Heart right ventricle (tissue), 16 donors: ENCODE measurements at places on chromosomes 2 and 18. TPM values are rescaled to one million over a fixed set of nuclear protein-coding genes. Genes with fewer than 3 reads are reported as not detected.

DNA sequence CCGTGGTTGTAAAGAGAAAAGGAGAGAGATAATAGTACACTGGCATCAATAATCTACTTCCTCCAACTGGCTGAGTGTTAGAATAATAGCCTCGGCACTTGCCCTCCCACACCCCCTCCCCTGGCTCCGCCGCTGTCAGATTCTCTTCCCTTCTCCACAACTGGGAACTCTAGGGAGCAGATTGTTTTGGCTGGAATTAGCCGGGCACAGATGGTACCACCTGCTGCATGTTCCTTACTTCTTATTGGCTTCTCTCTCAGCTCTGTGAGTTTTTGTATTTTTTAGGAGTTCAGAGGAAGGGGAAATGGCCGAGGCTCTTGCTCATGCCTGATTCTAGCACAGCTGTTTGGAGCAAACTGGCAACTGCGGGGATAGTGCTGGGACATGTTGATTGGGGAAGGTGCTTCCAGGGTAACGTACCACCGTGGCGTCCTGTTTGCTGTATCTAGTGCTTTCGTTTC is 140.0 kb downstream of the ZEB2 start:
- no peak for DNase-seq
- peaks cover 67% of the 10 kb centered on the region for H3K4me1 ChIP-seq
- H3K4me3 ChIP-seq: peak overlapping the region; percentile 24
- no peak overlapping the region for H3K27ac ChIP-seq

DNA sequence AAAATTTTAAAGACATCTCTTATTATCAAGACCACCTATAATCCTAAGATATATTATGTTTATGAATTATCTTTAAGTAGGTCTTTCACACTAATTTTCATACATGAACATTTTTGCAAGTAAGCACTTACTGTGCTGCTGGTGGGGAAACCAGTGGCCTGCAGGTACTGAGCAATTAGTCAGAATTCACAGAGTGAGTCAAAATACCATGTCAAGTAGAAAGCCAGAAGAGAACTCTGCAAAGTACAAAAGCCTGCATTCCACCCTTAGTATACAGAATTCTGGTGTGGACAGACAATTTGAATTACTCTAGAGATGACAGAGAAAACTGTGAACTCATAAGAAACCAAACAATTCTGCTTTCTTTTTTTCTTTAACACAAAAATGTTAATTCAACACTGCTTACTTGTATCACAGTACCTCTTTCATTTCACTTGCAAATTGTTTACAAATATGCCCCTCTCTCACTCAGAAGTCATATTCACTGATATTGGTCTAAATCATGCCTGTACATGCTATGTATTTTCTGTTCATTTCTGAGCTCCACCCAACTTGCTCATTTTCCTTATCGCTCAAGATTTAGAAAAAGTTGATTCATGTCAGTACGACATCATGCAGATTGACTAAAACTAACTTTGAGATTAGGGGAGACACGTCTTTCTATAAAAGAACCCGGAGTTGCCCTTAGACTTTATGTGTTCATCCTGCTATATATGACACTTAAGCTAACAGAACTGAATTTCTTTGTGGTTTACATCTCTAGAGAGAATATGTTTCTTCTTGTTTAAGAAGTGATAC is 182.9 kb downstream of the IKZF2 start:
- H3K27ac ChIP-seq: no peak overlapping the region
- no peak for DNase-seq
- H3K36me3 ChIP-seq: no peaks in the 10 kb centered on the region
- H3K4me1 ChIP-seq: no peaks in the 10 kb centered on the region
- H3K27me3 ChIP-seq: no peaks in the 10 kb centered on the region

The POTEC gene
- polyA plus RNA-seq: not detected

DNA sequence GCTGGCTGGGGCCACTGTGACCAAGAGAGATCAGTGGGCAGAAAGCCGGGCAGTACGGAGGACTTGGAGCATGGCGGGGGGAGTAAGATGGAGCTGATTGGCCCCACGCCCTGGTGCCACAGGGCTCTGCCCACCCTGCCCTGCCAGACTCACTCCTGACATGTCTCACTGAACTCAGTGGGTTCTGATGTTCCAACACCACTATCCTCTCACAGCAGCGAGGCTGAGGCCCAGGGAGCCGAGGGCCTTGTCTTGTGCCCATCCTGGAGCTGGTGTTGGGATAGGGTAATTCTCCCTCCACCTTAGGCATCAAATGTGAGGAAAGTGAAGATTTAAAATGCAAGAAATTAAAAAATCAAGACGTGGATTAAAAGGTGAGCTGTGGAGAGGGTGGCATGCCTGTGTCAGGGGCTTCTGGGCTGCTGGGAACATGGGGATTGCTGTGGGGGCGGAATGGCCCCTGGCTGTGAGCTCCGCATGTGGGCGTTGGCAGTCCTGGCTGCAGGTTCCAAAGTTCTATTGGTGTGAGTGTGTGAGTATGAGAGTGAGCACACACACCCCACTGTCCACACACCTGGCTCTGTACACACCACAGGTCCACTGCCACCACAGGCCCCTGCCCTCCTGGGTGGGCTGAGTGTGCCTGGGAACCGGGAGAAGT is 283.5 kb upstream of the HS6ST1 start:
- H3K27me3 ChIP-seq: no peaks in the 10 kb centered on the region
- no peaks in the 10 kb centered on the region for H3K36me3 ChIP-seq
- H3K4me3 ChIP-seq: no peak overlapping the region
- H3K27ac ChIP-seq: no peak overlapping the region

DNA sequence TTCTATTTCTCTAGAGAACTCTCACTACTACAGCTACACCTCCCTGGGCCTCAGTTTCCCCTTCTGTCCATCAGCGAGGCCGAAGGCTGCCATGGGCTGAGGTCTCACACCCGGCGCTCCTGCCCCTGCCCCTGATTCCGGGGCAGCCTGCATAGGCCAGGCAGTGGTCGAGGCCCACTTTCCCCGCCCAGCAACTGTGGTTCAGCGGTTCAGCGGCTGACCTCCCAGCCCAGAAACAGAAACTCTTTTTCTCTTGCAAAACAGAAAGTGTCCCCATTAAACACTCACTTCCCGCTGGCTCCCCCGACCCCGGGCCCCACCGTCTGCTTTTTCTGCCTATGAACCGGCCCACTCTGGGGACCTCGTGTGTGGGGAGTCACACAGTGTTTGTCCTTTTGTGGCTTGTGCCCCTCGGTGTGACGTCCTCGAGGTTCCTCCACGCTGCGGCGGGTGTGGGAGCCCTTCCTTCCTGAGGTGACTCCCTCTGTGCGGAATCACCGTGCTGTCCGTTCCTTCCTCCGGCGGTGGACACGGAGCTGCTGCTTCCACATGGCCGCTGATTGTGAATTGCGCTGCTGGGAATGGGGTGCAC is 16.0 kb downstream of the PDCD1 start:
- H3K27me3 ChIP-seq: no peaks in the 10 kb centered on the region
- H3K4me1 ChIP-seq: peaks cover 34% of the 10 kb centered on the region
- peak overlapping the region; percentile 40 for H3K4me3 ChIP-seq

The UGT1A6 gene
- polyA plus RNA-seq: not detected

GRCh38 chr2:241842067-241842415 is 16.7 kb downstream of the PDCD1 start:
- H3K36me3 ChIP-seq: no peaks in the 10 kb centered on the region
- H3K4me1 ChIP-seq: peaks cover 4% of the 10 kb centered on the region
- DNase-seq: no peak
- no peak overlapping the region for H3K4me3 ChIP-seq
- peak overlapping the region; percentile 85 for H3K27ac ChIP-seq

DNA sequence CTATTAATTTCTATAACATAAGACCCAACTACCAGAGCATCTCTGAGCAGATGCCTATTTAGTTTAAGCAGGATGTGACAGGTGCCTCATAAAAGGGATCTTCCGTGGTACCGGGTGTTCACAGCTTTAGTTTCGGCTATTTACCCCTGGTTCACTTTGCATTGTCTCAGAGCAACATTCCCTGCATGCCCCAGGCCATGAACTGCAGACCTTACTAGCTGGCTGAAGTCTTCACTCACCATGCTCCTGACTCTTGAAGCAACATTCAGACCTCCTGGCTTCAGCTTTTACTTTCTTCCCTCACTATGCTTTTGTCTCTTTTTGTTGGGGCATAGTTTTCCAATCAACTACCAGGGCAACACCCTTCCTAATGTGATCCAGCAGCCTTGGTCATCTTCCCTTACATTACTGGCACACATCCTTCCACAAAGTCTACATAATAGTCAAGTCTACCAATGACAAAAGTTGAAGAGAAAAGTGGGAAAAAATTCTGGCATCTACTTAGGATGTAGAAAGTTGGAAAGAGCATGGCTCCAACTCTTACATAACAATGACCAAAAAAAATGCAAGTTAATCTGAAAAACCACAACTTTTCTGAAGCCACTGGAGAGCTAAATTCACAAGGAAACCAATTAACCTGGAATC is 99.2 kb downstream of the SESTD1 start:
- peaks cover 32% of the 10 kb centered on the region for H3K36me3 ChIP-seq
- no peaks in the 10 kb centered on the region for H3K4me1 ChIP-seq
- no peak for DNase-seq
- H3K4me3 ChIP-seq: no peak overlapping the region

- H3K27me3 ChIP-seq: no peaks in the 10 kb centered on the region
- H3K4me1 ChIP-seq: peaks cover 13% of the 10 kb centered on the region
- no peaks in the 10 kb centered on the region for H3K36me3 ChIP-seq
- H3K27ac ChIP-seq: no peak overlapping the region
- DNase-seq: no peak
- H3K4me3 ChIP-seq: no peak overlapping the region
Observed at GRCh38 chr18:396251-396555, 104.3 kb downstream of the COLEC12 start.

The KYNU gene
- 0.58 TPM for polyA plus RNA-seq

The GCKR gene
- 0.91 TPM for polyA plus RNA-seq

DNA sequence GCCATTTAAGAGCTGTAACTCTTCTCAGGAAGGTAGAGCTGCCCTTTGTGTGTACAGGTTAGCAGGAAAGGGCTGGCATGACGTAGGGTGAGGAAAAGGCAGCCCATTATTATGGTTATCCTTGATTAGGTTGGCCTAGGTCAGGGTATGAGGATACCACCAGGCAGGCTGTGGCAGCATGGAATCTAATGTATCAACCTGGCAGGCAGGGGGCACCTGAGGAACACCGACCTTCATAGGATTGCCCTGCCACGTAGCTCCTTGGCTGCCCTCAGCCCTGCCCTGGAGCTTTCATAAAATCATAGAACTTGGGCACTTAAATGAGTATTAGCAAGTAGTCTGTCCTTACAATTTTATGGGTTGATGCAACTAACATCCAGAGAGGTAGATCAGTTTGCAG is 261.6 kb downstream of the LTBP1 start:
- H3K4me1 ChIP-seq: peaks cover 4% of the 10 kb centered on the region
- H3K27me3 ChIP-seq: no peaks in the 10 kb centered on the region
- no peaks in the 10 kb centered on the region for H3K36me3 ChIP-seq
- H3K27ac ChIP-seq: no peak overlapping the region

DNA sequence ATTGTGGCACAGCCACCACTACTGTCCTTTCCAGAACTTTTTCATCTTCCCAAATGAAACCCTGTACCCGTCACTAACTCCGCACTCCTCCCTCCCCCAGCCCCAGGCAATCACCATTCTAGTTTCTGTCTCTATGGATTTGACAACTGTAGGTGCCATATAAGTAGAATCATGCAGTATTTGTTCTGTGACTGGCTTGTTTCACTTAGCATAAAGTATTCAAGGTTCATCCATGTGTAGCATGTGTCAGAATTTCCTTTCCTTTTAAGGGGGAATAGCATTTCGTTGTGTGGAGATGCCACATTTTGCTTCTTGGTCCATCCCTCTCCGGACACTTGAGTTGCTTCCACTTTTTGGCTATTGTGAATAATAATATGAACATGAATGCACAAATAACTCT is 842 bp upstream of the CKAP2L start:
- H3K27me3 ChIP-seq: no peaks in the 10 kb centered on the region
- H3K27ac ChIP-seq: no peak overlapping the region
- H3K4me3 ChIP-seq: peak overlapping the region; percentile 73
- peaks cover 6% of the 10 kb centered on the region for H3K4me1 ChIP-seq
- no peak for DNase-seq

The LMAN1 gene
- 27.7 TPM for polyA plus RNA-seq

DNA sequence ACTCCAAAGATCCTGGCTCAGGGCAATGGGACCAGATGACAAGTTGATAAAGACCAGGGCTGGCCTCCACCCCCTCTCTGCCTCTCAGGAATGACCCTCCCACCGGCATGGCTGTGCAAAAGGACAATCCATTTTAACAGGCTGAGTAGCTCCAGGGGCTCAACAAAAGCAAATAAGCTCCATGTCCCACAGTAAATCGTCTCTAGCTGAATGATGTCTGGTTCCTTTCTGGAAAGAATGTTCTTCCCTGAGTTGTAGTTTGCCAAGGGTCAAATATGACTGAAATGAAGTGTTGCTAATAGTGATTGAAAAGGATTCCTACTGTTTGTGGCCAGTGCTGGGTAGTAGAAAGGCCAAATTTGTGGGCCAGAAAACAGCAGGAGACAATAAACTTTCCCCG is 434.4 kb upstream of the ETAA1 start:
- DNase-seq: no peak
- no peaks in the 10 kb centered on the region for H3K4me1 ChIP-seq
- no peaks in the 10 kb centered on the region for H3K36me3 ChIP-seq
- H3K4me3 ChIP-seq: no peak overlapping the region
- no peak overlapping the region for H3K27ac ChIP-seq

DNA sequence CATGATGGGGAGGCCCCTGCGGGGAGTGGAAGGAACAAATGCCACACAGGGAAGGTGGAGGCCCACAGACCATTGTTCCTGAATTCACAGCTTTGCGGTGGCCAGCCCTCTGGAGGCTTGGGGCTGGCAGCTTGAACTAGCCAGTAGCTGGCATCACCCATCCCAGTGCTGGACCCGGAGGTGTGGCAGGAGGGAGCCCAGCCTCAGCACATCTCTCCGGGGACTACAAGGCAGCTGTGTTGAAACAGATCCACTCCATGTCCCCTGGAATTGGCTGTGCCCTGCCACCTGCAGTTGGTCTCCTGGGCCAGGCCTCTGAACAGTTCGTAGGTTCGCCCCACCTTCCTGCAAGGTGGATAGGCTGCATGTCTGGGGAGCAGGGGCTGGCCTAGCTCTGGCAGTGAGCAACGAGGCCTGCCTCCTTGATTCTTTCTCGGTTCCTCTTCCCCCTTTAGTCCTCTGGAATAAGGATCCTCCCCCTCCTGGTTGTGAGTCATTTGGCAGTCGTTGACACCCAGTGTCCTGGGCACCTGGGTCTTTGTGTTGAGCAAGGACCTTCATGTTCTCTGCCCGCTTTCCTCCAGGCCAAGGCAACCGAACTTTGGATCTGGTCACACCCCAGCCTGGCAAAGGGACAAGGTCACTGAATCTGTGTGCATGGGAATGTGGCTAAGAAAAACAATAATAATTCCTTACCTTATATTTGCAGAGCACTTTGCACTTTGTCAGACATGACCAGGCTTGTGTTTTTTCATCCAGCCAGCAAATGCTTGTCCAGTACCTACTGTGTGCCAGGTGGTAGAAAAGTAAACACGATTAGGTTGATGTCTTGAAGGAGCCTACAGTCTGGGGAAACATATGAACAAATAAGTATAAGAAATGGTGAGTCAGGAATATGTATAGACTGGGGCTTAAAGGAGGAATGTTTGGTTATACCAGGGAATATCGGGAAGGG is 55.0 kb upstream of the MCFD2 start:
- no peaks in the 10 kb centered on the region for H3K27me3 ChIP-seq
- peaks cover 10% of the 10 kb centered on the region for H3K4me1 ChIP-seq
- H3K27ac ChIP-seq: peak overlapping the region; percentile 54
- no peak for DNase-seq
- no peak overlapping the region for H3K4me3 ChIP-seq

The ADD2 gene
- 1.2 TPM for polyA plus RNA-seq

The CPO gene
- 0.59 TPM for polyA plus RNA-seq

- peaks cover 5% of the 10 kb centered on the region for H3K4me1 ChIP-seq
- no peaks in the 10 kb centered on the region for H3K27me3 ChIP-seq
- no peaks in the 10 kb centered on the region for H3K36me3 ChIP-seq
- DNase-seq: no peak
- peak overlapping the region; percentile 41 for H3K27ac ChIP-seq
Observed at GRCh38 chr2:237327175-237327950, 86.6 kb downstream of the COL6A3 start.
